Mesothelial cell of epicardium (in vitro differentiated cells): ENCODE measurements at places on chromosomes 3 and 15. TPM values are rescaled to one million over a fixed set of nuclear protein-coding genes. Genes with fewer than 3 reads are reported as not detected.

FBLN2 gene
- total RNA-seq, result 63.3 to 68.6 TPM (median 67.5 TPM) in 3 replicates

FILIP1L gene
- 15.6 to 19.8 TPM (median 15.7 TPM) in 3 replicates for total RNA-seq

TXNRD3 gene
- 18.3 to 21.6 TPM (median 18.4 TPM) in 3 replicates for total RNA-seq

OXTR gene
- total RNA-seq, result 12.7 to 13.5 TPM (median 12.9 TPM) in 3 replicates

BCHE gene
- 3.8 to 6.4 TPM (median 4.6 TPM) in 3 replicates for total RNA-seq

AVEN gene
- 6.8 to 8.6 TPM (median 7.7 TPM) in 3 replicates for total RNA-seq

XPC gene
- total RNA-seq, result 47.5 to 52.0 TPM (median 47.8 TPM) in 3 replicates

CGNL1 gene
- total RNA-seq, result 34.1 to 36.4 TPM (median 35.7 TPM) in 3 replicates

RTP1 gene
- total RNA-seq, result not detected in 3 replicates

B3GNT5 gene
- 28.8 to 29.1 TPM (median 29.1 TPM) in 3 replicates for total RNA-seq

ANKUB1 gene
- total RNA-seq, result 0.13 to 0.34 TPM in 2 of 3 replicates, not detected in the other

SCG3 gene
- not detected in 3 replicates for total RNA-seq

ROPN1 gene
- total RNA-seq, result not detected in 3 replicates

ITPKA gene
- 0.55 to 0.80 TPM (median 0.79 TPM) in 3 replicates for total RNA-seq

ZNF717 gene
- total RNA-seq, result 15.7 to 18.2 TPM (median 17.1 TPM) in 3 replicates

RBM6 gene
- total RNA-seq, result 158 to 162 TPM (median 159 TPM) in 3 replicates

LSMEM2 gene
- 0.38 to 0.51 TPM (median 0.50 TPM) in 3 replicates for total RNA-seq

P2RY13 gene
- total RNA-seq, result not detected in 3 replicates

IMPG2 gene
- 0.59 to 0.69 TPM (median 0.69 TPM) in 3 replicates for total RNA-seq

FES gene
- 26.5 to 32.6 TPM (median 29.4 TPM) in 3 replicates for total RNA-seq

ROPN1B gene
- total RNA-seq, result not detected in 3 replicates

GFM1 gene
- 36.6 to 40.0 TPM (median 37.2 TPM) in 3 replicates for total RNA-seq

MFSD1 gene
- total RNA-seq, result 30.9 to 32.2 TPM (median 31.5 TPM) in 3 replicates

RAB5A gene
- total RNA-seq, result 71.4 to 77.7 TPM (median 73.4 TPM) in 3 replicates
